Nephron progenitor cell (in vitro differentiated cells): ENCODE measurements at places on chromosomes 2 and 18.

GRCh38 chr2:12948231-12948960 is 231.7 kb downstream of the TRIB2 start:
- peak overlapping the region; percentile 18 for H3K27ac ChIP-seq
- DNase-seq = no peak
- H3K4me3 ChIP-seq = no peak overlapping the region
- no peaks in the 10 kb centered on the region for H3K36me3 ChIP-seq
- H3K4me1 ChIP-seq = no peaks in the 10 kb centered on the region

DNA sequence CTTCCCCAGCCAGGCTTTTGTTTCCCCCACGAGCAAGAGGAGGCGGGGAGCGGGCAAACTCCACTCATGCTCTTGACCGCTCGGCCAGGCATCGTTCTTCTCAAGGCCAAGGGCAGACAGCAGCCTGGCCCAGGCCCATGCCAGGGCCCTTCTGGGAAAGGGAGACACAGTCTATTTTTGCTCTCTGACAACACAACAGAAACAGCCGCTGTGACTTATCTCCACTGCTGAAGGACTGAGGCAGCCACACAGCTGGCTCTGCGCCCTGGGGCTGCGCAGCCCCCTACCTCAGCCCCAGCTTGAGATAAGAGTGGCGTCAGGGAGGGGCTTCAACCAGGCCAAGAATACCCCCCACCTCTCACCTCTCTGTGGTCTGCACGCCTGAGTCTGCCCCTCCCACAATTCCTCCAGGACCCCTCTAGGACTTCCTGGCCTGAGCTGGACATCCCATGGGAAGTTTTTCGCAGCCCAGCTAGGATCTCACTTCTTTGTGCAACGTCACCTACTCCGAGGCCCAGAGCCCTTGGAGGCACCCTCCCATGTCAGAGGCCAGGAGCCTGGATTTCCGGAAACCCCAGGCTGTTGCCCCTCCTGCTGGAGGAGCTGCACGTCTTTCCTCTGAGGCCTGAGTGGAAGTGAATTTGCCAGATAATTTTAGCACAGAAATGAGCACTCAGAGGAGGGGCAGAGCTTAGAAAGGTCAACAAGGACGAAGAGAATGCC is 118.9 kb upstream of the OTOS start:
- no peak overlapping the region for H3K27ac ChIP-seq
- no peak overlapping the region for H3K4me3 ChIP-seq
- H3K27me3 ChIP-seq = peaks cover 15% of the 10 kb centered on the region

GRCh38 chr18:12410081-12410481 is 2.4 kb downstream of the PRELID3A start:
- peaks cover 9% of the 10 kb centered on the region for H3K36me3 ChIP-seq
- H3K4me1 ChIP-seq = peaks cover 34% of the 10 kb centered on the region
- no peak for DNase-seq
- peaks cover 33% of the 10 kb centered on the region for H3K27me3 ChIP-seq
- no peak overlapping the region for H3K27ac ChIP-seq

- H3K4me1 ChIP-seq = no peaks in the 10 kb centered on the region
- no peak for DNase-seq
- H3K36me3 ChIP-seq = no peaks in the 10 kb centered on the region
Measured at GRCh38 chr2:31382452-31383120, 32.0 kb downstream of the XDH start.

- no peak overlapping the region for H3K27ac ChIP-seq
- H3K27me3 ChIP-seq = no peaks in the 10 kb centered on the region
- H3K4me3 ChIP-seq = no peak overlapping the region
- DNase-seq = no peak
- H3K4me1 ChIP-seq = no peaks in the 10 kb centered on the region
Measured at GRCh38 chr2:28058791-28059190, 168.3 kb downstream of the BABAM2 start.

DNA sequence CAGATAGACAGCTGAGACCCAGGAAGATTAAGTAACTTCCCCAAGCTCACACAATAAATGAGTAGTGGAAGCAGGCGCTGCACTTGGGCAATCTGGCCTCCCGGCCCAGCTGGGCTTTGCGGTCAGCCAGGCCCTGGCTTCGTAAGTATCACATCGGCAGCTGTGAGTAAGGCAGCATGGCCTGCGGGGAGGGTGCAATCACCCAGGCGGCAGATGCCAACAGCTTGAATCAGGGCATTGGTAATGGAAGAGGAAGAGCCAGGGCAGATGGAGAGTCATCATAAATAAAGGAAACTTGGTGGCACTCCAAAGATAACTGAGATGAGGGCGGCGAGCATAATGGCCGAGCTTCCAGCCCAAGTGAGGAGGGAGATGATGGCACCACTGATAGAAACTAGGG is 217.9 kb upstream of the PID1 start:
- H3K4me1 ChIP-seq = peaks cover 16% of the 10 kb centered on the region
- no peak overlapping the region for H3K27ac ChIP-seq
- DNase-seq = no peak
- peaks cover 7% of the 10 kb centered on the region for H3K27me3 ChIP-seq
- peaks cover 5% of the 10 kb centered on the region for H3K36me3 ChIP-seq

DNA sequence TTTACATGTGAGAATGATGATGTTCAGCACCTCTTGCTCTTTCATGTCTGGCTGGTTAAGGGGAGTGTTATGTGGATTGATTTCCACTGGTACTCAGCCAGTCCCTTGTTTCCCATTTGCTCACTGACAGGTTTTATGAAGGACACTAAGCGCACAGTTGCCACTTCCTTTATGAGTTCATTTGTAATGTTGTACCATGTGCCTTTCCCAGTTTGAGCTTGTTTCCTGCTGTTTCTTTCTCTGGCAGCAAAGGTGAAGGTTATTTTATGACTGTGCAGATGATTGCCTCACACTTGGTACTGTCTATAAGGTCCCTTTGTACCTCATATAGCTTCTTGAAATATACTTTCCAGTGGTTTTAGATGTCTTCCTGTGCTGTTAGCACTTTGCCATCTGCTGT is 1700.5 kb upstream of the TMEFF2 start:
- H3K27ac ChIP-seq = no peak overlapping the region
- no peaks in the 10 kb centered on the region for H3K36me3 ChIP-seq

DNA sequence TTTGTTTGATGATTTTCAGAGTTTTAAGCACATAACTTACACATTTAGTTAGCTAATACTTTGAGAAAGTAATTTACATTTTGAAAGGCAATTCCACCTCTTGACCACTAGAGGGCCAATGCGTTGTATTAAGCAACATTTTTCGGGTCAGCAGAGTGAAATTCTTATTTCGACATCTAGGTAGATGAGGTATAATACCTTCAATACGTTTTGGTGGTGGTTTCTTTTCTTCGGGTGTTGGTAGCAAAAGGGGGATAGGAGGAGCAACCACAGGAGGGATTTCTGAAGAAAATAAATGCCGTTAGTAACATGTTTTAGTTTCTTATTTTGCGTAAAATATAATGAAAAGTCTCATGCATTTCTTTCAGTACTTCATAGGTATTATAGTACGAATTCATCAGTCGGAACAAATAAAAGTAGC is 106.3 kb downstream of the TTN start:
- peaks cover 4% of the 10 kb centered on the region for H3K36me3 ChIP-seq
- no peaks in the 10 kb centered on the region for H3K4me1 ChIP-seq
- H3K27me3 ChIP-seq = no peaks in the 10 kb centered on the region
- DNase-seq = no peak
- H3K4me3 ChIP-seq = no peak overlapping the region
